ENCODE measurements at places on chromosomes 6 and 20.

- DNase-seq = no peak
These were observed 65.2 kb downstream of the PRL start for GRCh38 chr6:22231616-22232015.

DNA sequence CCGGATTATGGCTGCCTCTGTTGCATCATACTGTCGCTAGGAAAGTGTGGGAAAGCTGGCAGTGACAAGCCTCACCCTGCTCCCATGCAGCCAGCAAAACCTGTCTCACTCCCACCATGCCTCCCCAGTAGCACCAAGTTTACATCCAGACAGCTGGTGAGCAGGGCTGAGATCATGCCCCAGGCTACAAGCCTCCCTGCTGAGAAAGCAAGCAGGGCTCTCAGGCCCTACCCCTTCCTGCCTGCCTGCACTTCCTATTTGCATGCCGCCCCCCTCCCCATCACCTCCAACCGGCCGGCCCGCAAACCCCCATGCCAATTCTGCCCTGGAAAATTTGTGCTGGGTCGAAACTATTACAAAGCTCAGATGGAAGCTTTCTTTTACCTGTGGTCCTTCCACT is 408.2 kb upstream of the FKBP1C start:
- DNase-seq = no peak

GRCh38 chr6:154447954-154448353 is 62.5 kb downstream of the CNKSR3 start:
- DNase-seq = no peak

- no peak for DNase-seq
These were observed 6.8 kb upstream of the ADTRP start for GRCh38 chr6:11785415-11785773.

- no peak for DNase-seq
These were observed 200.5 kb upstream of the PHACTR1 start for GRCh38 chr6:12516070-12516469.

DNA sequence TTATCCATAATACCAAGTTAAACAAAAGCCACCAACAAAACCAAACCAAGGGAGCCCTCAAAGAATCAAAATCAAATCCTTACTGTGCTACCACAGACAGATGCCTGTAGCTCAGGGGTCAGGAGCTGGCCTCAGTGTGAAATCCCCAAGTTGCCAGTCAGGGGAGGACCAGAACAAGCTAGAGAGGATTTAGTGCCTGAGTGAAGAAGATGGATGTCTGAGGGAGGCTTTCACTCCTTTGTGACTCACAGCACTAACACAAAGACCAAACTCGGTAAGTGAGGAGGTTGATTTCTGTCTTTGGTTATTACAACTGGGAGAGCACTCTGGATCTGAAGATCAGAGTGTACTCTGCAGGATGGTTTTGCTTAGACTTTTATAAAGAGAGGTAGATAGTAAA is 189.9 kb upstream of the ZNF184 start:
- DNase-seq = no peak

DNA sequence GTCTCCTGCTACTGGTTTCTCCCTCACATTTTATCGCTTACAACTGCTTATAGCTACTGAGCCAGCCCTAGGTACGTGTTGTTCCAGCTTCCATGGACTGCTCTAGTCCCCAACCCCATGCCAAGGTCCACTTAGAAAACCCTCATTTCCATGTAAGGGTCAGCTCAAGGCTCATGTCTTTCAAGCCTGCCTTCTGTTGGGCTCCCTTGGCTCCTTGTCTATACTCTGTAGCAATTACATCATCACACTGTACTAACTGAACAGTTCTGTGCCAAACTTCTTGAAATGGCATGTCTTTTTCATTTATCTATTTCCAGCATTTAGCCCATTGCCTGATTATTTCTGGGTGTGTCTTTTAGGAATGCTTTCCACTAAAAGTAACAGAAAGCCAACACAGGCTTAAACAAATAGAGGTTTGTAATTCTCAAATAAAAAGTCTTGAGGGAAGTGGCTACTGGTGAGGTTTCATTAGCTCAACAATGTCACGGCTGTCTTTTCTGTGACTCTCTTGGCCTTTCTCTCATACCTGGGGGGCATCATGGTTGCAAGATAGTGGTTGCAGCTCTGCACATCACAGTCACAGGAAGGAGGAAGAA is 317.6 kb downstream of the TPBG start:
- no peak for DNase-seq

DNA sequence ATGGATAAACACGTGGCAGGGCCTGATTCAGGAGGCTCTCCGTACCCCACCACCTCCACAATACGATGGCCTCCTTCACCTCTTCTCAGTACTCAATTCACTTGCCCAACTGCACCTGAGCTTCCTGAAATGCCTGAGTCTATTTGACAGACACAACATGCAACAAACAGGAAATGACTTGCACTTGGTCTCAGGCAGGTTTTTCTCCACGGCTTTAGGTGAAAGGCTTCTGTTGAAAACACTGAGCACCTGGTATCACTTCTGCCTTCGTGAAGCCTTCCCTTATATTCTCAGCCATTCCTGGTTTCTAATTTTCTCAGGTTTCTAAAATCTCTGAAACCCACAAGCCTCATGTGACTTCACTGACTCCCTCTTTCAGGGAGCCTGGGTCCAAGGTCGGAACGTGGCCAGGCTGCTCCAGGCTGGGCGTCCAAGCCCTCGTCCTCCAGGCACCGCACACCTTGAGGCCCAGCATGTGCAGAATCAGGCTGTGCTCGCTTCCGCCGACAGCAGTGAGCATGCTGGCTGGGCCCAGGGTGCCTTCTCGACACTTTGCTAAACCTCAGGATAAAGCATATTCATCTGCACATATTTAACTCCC is 34.7 kb downstream of the TAF4 start:
- DNase-seq = no peak

DNA sequence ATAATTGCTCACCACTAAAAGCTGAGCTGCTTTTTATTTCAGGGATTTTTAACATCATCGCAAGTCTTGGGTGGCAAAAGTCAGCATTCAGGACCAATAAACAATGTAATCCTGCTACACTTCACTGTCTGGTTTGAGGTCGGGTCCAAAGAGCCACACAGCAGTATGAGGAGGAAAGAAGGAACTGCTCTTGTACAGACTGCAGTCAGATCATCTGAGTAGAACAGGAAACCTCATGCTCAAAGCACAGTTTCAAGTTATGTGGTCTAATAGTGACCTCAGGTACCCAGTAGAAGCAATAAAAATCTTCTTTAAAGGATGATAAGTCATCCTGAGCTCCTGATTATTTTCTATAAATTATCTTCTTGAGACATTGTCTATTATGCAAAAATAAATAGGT is 211.4 kb downstream of the FUT9 start:
- no peak for DNase-seq

DNA sequence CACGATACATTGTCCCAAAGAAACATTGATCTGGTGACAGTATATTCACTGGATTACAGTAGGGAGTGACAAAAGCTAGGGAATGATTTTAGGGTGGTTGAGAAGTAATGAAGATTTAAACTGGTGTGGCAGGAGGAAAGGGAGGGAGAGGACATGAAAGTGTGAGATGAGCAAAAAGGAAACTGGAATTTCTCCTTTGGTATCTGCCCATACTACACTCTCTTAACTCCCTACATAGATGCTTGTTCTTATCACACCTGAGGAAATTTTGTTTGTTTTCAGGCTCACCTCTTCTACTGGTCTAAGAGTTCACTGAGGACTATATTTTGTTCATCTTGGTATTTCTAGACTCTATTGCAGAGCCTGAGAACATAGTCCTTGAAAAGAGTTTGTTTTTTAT is 44.9 kb upstream of the CEP162 start:
- no peak for DNase-seq

DNA sequence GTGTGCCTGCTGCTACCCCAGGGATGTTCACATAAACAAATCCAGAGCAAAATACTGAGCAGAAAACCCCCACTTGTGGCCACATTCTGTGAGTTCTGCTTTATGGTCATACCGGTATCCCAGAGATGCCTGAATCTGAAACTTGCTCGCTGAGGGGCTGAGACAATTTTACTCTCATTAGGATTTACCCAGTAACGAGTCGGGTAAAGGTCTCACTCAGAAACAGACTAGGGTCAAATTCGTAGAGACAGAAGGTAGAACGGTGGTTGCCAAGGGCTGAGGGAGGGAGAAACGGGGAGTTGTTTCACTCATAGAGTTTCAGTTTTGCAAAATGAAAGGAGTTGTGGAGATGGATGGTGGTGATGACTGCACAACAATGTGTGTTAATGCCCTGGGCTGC is 45.4 kb upstream of the NKX2-2 start:
- no peak for DNase-seq

DNA sequence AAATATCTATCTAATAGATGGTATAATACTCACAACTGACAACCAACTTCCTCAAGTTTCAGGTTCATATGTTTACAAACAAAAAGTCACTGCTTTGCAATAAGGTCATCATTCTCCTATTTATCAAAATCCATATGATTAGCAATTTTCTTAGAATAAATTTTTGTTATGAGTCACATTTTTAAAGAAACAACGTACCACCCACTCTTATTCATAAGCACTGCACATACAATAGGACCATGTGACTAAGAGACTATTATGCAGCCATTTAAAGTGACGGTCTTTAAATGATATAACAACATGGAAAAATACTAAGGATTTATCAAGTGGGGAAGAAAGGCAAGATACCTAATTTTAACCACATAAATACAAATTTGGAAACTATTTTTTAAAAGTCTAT is 40.0 kb downstream of the REPS1 start:
- no peak for DNase-seq

- DNase-seq = no peak
These were observed 1567.8 kb upstream of the DEFB115 start for GRCh38 chr20:29689411-29690225.

DNA sequence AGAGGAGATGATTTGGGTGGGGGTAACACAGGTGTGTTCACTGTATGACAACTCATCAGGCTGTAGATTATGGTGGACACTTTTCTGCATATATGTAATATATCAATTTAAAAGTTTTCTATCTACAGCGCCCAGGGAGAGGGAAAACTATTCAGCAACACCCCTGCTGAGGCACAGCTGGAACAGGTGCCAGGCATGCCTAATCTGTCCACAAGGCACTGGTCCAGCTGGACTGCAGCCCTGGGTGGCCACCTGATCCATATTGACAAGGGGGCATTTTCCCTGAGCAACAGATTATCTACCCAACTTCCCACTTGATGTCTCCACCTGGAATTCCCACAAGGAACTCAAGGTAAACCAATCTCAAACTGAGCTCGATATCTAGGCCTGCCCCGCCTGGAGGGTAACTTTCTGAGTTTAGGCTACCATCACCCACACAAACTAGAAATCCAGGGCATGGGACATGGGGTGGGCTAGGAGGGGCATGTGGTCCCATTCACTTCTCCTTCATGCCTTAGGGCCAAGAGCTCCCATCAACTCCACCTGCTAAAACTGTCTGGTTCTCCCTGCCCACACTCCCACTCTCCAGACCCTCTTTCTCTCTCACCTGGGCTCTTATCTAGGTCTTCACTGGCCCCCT is 4.6 kb downstream of the SLC22A16 start:
- DNase-seq = no peak

GRCh38 chr6:44004625-44005506 is 122.4 kb downstream of the MRPL14 start:
- no peak for DNase-seq

DNA sequence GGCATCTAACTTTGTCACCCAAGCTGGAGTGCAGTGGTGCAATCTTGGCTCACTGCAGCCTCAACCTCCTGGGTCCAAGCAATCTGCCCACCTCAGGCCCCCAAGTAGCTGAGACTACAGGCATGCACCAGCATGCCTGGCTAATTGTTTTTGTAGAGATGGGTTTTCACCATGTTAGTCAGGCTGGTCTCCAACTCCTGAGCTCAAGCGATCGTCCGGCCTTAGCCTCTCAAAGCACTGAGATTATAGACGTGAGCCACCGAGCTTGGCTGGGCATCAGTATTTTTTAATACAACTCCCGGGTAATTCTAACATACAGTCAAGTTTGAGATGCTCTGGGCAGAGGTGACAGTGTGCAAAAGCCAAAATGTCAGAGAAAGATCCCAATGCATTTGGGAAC is 73.5 kb downstream of the NFATC2 start:
- DNase-seq = no peak

- DNase-seq = no peak
These were observed 327.3 kb upstream of the HSF2 start for GRCh38 chr6:122072014-122072647.

DNA sequence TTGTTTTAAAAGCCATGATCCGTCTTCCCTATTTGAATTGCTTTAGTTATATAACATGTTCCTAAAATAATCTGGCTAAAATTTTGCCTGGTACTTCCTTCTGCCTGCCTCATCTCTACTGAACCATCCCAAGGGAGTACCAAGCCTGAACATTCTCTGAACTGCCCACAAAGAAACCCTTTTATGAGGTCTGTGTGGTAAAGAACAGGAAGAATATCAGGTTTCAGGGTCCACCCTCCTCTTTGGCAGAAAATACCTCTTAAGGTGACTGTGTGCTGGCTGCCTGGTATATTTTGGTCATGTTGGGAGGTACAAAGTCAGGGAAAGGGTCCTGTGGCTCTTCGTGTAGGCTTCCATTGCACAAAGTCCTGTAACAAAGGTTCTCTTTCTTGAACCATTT is 574.1 kb upstream of the CHD6 start:
- no peak for DNase-seq

GRCh38 chr20:54456961-54457360 is 18.4 kb upstream of the DOK5 start:
- DNase-seq = no peak

- no peak for DNase-seq
These were observed 9.4 kb upstream of the STX11 start for GRCh38 chr6:144140867-144141266.

GRCh38 chr20:61919675-61920365 is 145.9 kb downstream of the TAF4 start:
- DNase-seq = no peak
